Activated CD4-positive, CD25-positive, alpha-beta regulatory T cell treated with anti-CD3 and anti-CD28 coated beads, Interleukin-2, amount 50 U/mL, for 16 hours (primary cell): ENCODE measurements at places on chromosomes 3 and 15.

DNA sequence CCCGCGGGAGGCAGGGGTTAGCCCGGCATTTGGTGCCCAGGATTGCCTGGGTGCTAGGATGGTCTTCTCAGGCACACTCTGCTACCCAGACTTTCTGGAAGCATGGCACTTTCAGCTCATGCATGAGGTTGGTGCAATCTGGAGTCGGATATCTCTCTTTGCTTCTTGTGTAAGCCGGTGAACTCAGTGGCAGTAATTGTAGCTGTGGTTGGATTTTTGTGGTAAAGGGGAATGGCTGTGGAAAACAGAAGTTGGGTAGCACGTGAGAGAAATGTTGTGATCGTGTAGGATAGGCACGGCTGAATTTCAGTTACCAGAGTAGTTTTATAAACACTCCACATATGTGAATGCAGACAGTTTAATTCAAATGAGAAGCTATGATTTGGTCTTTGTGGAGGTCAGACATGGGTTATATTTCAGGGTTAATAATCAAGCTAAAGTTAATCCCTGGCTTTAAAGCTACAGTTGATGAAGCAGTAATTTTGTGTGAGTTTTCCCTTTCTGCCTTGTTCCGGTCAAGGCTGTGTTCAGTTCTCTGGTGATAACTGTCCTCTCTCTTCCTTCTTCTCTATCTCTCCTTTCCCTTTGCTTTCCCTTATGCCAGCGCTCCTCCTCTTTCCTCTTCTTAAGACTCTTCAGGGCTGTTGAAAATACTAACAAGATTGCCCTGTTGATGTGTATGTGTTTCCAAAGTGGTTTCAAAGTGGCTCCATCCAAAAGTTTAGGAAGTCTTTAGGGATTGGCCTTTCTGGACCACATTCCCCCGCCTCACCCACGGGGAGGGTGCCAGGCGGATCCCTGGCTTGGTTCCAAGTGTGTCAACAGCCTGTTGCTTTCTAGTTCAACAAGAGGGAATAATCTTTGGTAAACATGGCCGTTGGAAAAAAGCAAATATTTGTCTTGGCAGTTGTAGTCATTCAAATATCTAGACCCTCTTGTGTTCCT lies 404.6 kb upstream of the C2CD4B start:
- no peak for DNase-seq

GRCh38 chr15:68566377-68566954 lies 12.3 kb upstream of the CORO2B start:
- no peak for DNase-seq

GRCh38 chr15:69988541-69989225 lies 109.0 kb downstream of the TLE3 start:
- DNase-seq, result no peak

DNA sequence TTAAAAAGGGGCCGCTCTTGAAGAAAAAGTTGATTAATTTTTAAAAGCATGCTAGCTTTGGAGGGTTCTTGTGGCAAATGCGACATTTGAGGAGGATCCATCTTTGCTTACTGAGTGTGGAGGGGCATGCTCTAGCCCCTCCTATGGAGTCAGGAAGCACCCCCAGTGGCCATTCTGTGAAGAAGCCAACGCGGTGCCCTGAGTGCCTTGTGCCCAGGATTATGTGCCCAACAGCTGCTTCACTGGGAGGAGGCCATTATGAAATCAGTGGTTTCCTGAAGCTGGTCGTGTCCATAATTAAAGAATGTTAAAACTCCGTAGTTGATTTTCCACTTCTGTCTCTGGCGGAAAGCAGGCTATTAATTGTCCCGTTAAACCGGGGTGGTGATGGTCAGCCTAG lies 69.1 kb upstream of the TNFAIP8L3 start:
- DNase-seq, result no peak

GRCh38 chr3:151775314-151776258 lies 38.3 kb upstream of the AADAC start:
- DNase-seq, result no peak

GRCh38 chr3:8868996-8869395 lies 94.3 kb downstream of the RAD18 start:
- no peak for DNase-seq

DNA sequence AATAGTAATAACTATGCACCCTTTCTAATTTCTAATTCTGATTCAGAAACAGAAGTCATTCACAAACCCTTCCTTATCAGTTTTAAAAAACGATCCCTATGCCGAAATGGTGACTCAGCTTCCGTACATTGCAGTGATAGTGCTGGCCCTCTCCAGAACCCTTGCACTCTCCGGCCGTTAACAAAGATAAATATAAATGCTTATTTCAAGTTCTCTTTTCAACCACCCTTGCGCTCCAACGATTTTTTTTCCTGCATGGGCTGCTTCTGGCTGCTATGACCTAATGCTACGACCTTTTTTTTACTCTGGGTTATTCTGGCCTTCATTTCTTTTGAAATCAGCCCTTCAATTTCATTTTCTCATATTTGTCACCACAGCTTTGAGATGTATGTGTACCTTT lies 646.2 kb downstream of the NTRK3 start:
- DNase-seq, result no peak

DNA sequence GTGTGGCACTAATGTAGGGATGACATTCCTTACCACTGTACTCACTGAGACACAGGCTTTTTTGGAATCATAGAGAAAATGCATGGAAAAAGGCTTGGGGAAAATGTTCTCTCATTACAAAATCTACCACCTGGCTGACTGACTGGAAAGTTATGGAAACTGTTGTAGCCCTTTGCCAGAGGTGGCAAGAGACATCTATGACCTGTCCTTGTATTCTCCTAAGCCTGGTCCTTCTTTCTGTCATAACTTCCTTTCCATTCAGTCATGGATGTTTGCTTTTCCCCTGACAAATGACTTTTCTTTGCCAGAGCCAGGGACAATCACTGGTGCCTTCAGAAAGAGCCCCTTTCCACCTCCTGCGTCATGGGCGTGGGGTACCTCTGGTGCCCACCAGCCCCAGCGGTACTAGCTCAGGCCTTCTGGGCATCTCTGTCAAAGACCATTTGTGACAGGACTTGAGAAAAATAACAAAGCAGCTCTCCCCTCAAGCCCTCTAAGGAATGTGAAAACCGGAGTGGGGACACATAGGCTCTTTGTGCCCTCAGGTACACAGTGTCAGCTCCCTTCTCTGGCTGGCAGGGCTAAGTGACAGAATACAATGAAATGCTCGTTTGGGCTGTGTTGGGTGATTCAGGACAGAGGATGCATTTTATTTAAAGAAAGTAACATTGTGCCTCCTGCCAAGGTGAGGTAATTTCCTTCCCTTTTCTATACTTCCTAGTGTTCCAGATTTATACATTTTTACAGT lies 381.1 kb upstream of the RASGRP1 start:
- DNase-seq, result no peak

- DNase-seq, result peak; percentile 70
These were observed 15.9 kb downstream of the RPLP1 start for GRCh38 chr15:69468241-69469121.
